ENCODE measurements at places on chromosomes 11 and 22.

DNA sequence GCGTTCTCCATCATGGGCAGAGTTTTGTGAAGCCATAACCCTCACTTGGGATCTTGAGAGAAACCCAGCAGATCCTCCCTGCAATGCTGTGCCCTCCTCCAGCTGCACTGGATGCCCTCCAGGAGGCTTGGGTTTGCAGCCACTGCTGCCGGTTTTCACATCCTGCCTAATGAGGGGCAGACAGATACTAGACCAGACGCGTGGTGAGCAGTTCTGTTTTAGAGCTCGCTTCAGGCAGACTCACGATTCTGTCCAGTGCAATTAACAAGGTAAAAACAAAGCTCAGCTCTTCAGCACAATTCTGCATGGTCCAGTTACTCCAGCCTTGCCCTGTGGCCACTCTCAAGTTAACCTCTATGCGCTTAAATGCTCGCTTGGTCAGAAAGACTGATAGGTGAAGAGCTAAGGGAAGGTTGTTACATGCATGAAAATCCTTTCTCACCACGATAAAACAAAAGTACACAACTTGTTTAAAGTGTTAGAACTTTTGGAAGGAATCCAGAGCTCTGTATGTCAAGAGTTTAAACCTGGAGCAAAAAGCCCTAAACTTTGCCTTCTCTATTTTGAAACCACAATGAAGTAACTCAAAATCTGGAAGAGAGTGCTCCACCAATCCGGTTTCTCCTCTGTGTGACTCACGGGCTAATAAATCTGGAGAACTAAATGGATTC, 292.3 kb upstream of the FAT3 start:
- DNase-seq: no peak

DNA sequence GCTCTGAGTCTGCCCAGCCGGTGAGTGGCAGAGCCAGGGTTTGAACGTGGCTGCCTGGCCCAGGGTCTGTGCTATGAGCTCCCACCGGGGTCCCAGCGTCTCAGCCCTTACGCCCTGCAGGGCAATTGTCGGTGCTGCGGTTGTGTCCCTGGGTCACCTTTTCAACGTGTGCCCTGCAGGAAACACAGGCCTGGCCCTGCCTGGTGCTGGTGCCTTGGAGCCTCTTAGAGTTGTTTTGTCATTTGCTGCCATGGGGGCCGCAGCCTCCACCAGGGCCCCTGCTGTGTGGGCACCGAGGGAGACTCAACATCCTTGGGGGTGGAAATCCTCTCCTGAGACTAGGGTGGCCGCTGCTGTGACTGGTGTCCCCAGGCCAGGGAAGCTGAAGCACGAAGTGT, 50.6 kb upstream of the SLC22A12 start:
- no peak for DNase-seq

DNA sequence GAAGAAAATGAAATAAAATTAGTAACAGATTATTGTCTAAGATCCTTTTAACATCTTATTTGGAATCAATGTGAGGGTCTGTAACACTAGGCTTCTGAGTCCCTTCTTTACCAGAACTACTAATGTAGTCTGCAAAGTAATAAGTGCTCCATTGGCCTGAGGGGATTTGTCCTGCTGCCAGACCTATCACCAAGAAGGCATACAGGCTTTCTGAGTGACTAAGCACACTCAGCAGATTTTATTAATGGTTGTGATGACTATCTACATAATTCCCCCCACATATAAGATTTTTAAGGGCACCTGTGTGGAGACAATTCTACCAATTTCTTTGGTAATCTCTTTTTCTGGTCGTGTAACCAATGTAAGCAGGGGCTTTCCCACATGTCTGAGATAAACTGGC, 365.0 kb upstream of the FAT3 start:
- DNase-seq: no peak

DNA sequence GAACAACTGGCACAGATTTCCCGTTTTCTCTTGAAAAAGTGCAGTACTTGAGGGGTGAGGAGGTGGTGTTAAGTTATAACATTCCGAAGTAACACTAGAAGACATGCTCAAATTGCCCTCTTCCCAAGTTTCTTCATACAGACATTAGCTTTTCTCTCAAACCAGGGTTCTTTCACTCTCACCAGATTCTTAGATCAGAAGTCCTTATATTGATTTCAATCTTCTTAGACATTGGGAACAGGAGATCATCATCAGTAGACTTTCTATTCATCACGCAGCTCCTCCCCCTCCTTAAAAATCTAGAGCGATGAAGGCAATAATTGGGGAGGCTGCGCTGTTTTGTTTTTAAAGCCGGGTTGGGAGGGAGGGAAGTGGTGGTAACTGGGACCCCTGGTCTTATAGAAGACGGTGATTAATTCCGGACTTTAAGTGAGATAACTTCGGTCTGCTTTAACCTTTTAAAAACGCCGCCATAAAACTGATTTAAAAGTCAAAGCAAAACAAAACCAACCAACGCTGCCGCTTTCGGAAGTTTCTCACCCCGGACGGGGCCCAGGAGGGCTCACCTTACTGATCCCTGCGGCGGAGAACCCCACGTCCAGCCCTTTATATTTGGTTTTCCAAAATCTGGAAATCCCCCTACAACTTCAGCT, 665 bp downstream of the USP28 start:
- no peak for DNase-seq

- DNase-seq: no peak
These were observed 57.9 kb upstream of the NUP160 start for GRCh38 chr11:47906066-47906465.

- no peak for DNase-seq
These were observed 3.5 kb upstream of the EEF1G start for GRCh38 chr11:62577046-62577714.

DNA sequence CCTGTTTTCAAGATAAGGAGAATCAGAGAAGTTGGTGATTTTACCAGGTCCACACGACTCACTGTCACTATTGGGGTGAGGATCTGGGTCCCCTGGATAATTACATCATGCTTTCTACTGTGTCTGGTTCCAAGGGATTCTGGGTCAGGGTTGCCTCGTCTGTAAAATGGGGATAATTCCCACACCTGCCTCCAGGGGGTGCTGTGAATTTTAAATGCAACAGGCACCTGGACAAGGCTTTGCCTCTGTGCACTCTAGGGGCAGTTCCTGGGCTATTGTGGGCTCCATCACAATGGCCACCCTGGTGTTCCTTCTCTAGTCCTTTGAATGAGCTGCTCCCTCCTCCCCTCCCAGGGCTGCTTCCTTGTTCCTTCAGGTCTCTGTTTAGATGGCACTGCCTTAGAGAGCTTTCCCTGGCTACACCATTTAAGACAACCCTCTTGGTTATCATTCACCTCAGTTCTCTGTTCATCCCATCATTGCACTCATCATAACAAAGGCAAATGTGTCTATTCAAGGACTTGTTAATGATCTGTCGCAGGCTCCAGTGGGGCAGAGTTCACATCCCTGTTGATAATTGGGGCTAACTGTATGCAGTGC, 178.6 kb downstream of the MIAT start:
- DNase-seq: peak; percentile 7

- no peak for DNase-seq
These were observed 7.4 kb downstream of the COMMD9 start for GRCh38 chr11:36281850-36282249.
